Adipocyte (in vitro differentiated cells): ENCODE measurements at places on chromosomes 11 and 22.

DNA sequence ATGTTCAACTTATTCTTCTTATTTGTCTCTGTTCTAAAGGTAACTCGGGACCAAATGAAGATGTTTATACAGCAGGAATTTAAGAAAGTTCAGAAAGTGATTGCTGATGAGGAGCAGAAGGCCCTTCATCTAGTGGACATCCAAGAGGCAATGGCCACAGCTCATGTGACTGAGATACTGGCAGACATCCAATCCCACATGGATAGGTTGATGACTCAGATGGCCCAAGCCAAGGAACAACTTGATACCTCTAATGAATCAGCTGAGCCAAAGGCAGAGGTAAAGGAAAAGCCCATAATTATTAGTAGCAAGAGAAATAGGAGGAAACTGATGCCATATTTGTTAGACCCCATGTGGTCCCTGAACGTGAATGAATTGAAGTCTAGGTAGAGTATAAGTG lies 63.3 kb downstream of the TRIM44 start:
- no peak for DNase-seq

- peak; percentile 78 for DNase-seq
Measured at GRCh38 chr11:100687054-100687629, at the start of gene ARHGAP42. ARHGAP42 (plus strand) TSS chr11:100687288; CDS start chr11:100687679, 391 bp downstream.

DNA sequence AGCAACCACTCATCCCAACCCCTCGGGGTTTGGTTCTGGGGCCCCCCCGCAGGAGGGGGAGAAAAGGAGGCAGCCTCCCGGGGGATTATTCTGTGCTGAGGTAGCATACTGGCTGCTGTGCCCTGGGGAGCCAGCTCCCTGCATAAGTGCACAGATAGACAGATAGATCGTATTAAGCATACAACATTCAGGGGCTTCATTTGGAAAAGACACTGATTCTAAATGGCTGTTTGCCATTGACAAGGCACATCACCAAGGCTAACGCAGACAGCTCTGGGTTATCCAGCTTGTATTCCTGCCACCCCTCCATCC lies 547.9 kb downstream of the BUD13 start:
- DNase-seq = no peak

DNA sequence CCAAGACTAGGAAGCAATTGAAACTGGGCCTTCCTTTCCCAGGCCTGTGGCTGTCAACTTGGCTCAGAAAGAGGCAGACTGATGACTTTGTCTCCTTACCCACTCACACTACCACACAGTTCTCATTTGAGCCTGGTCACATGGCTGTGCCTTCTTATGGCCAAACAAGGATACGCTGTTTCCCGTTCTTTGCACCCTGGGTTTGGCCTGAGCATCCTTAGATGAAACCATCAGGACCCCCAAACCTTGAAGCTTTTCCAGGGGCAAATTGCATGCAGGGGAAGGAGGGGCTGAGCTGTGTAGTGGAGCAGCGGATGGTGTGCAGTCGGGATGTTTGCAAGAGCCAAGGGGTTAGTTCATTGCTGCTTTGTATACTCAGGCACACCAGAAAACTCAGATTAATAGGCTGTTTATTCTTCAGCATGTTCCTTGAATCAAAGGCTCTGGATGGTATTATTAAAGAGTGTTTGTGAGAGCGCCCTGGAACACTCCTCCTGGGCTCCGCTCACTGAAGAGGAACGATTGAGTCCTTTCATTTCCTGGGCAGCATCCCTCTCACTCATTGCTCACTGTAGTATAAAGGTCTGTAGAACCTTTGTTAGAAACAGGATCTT lies 69.8 kb downstream of the ARFGAP2 start:
- no peak for DNase-seq

GRCh38 chr11:115893461-115894099 lies 389.4 kb upstream of the CADM1 start:
- DNase-seq = no peak

GRCh38 chr11:19735157-19735908 lies 22.7 kb downstream of the NAV2 start:
- peak; percentile 51 for DNase-seq

DNA sequence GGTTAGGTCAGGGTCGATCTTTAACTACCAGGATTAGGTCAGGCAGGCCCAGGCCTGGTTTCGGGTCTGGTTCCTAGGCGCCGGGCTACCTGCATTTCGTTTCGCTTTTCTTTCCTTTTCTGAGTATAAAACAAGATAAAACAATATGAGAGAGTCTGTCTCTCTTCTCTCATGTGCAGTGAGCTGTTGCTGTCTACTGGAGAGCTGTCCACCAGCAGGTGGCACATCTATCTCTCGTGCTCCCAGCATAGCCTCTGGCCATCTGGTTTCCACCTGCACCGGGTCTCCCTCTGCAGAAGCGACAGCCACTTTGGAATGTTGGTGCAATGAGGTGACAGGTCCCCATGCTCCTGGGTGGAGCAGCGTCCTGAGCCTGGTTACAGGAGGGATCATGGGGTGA lies 27.6 kb downstream of the RIBC2 start:
- DNase-seq = peak; percentile 86

- DNase-seq = peak; percentile 7
Measured at GRCh38 chr11:93025558-93026255, 56.3 kb downstream of the MTNR1B start.

DNA sequence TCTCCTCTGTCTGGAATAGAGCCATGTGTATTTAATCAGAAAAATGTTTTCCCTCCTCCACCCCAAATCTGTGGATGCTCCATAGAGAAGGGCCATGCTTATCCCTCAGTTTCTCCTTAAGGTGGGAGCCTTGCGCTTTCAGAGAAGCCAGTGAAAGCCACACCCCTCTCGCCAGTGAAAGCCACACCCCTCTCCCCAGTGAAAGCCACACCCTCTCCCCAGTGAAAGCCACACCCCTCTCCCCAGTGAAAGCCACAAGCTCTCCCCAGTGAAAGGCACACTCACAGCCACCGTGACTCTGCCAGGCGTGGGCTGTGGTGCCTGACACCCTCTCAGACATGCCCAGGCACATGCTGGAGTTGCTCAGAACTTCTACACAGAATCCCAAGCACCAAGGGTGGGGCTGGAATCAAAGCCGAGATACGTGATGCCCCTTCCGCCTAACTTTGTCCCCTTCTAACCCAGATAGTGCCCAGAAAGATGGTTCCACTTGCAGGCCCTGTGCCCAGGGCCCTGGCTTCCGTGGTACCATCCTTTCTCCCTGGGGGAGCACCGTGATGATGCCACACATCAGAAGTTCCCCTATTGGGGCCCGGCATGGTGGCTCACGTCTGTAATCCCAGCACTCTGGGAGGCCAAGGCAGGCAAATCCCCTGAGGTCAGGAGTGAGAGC lies 16.5 kb upstream of the PRR5 start:
- DNase-seq = peak; percentile 61
